Endothelial cell of umbilical vein (primary cell): ENCODE measurements at places on chromosomes 3 and 15. TPM values are rescaled to one million over a fixed set of nuclear protein-coding genes. Genes with fewer than 3 reads are reported as not detected.

DNA sequence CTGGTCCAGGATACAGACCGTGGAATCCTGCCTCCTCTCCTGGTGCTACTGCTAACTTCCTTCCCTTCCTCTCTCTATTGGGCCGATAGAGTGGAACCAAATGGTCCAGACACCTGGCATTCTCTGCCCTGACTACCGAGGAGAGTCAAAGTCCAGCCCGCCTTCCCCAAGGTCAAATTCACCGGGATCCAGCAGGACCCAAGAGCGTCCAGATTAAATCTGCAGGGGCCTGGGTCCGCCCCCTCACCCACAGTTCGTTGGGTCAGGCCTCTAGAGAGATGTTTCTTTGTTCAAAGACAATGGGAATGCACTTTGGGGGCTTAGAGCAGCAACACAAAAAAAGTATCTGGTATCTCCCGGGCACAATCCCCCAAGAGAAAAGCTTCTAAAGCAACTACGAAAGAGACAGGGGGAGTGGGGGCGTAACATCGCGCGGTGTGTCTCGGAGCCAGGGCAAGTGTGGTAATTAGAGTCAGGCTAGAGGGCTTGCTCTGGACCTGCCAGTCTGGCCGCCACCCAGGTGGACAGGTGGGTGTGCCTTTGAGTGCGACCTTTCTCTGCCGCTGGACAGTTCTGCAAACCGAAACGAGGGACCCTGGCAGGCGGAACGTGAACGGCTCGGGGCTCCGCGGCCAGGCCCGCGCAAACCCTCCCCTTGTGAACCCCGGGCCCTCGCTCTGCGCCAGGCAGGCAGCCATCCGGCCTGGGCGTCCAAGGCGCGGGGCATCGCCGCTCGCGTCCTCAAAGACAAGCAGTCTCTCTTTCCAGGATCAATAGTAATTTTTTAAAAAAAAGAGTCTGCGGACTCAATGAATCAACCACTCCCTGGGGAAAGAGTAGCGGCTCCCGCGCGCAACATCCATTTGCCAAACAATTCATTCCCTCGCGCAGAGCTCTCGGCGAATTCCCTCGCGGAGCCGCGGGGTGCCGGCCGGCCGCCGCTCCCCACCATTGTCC lies 806 bp downstream of the KLHL25 start:
- peak; percentile 46 for DNase-seq

DNA sequence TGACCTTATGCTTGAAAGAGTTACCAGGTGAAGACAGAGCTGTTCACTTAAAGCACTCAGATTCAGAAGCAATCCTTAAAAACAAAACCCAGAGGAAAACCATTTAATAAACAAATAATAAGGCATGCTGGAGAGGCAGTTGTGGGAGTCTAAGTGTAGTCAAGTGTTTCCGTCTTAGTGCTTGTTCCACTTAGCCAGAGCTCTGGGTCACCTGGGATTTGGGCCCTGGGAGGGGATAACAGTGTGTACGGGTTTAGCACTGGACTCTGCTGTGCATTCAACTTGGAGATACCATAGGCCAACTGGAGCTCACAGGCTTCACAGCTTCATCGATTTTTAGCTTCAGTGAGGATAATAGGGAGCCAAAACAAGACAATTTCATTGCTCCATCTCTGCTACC lies 444.6 kb downstream of the CNTN4 start:
- no peak for DNase-seq

GRCh38 chr3:154421083-154421482 lies 8.9 kb downstream of the GPR149 start:
- DNase-seq: peak; percentile 4

DNA sequence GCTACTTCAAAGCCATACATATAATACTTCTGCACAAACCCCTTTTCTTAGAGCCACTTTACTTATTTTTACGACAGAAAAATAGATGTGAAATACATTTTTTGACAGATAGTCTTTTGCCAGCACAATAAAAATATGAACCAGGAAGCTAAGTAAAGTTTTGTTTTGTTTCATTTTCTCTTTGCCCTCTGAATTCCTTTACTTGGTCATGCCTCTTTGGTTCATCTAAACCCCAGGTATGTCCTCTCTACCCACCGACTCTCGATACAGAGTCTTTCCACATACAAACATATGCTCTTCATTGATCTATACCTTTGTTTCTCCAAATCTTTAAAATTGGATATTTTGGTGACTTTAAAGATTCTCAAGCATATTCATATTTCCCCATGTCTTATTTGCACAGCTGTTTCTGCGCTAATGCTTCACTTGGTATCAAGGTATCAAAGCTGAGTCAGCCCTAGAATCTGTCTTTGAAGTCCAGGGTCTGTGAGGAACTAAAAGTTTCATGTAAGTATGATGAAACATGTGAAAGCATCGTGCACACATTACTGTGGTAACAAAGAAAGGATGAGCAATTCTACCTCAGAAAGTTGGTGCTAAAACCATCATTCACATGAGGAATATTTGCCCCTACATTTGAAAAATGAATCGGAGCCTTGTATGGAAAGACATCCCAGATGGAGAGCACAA lies 845.4 kb downstream of the NAALADL2 start:
- no peak for DNase-seq

- no peak for DNase-seq
These were observed 328.7 kb downstream of the ZBBX start for GRCh38 chr3:167051421-167051820.

GRCh38 chr3:72187131-72187530 lies 402.2 kb upstream of the PROK2 start:
- no peak for DNase-seq

The KCNMB2 gene
- not detected in 2 replicates for total RNA-seq

GRCh38 chr15:101057841-101058407 lies 138.8 kb downstream of the LRRK1 start:
- no peak for DNase-seq

- no peak for DNase-seq
These were observed 204.7 kb upstream of the GAP43 start for GRCh38 chr3:115418583-115418982.

The CHDH gene
- total RNA-seq: 0.04 and 0.46 TPM in 2 replicates

DNA sequence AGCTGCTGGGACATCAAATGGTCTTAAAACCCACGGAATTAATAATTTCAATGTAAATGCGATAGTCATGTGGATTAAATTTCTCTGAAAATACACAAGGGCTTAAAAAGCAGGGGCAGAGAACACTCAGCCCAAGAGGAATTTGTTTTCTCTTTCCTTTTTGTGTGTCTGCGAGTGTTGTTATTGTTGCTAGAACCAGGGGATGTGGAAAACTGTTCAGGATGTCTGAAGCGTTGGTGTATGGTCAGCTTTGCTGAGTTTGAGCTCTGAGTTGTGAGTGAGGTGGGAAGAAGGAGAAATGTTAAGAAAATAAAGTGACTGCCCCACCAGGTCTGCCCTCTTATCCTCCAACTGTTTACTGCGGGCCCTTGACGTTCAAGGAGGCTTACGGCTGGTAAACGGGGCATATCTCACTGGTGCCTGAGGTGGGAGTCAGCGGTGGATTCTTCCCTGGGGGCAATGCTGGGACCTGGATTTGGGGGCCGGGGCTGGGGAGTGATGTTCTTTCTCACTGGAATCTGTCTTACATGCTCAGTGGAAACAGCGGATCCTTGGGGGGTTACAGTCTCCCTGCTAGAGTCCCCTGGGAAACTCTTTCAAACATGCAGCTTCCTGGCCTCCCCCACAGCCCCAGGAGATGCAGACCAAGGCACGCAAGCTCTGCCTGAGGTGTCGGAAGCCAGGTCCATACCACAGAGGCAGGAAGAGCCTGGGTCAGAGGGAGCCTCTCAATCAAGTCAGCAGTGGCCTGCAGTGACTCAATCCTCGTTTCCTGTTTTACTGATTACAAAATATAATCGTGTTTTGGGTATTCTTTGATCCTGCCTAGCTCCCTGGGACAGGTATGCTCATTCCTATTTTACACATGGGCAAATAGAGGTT lies 41.8 kb downstream of the ITGA11 start:
- DNase-seq: peak; percentile 80

The AGBL1 gene
- not detected in 2 replicates for total RNA-seq

The ITIH1 gene
- total RNA-seq: not detected in 2 replicates

- DNase-seq: peak; percentile 14
These were observed 5.9 kb downstream of the ZSCAN2 start for GRCh38 chr15:84606653-84607120.

DNA sequence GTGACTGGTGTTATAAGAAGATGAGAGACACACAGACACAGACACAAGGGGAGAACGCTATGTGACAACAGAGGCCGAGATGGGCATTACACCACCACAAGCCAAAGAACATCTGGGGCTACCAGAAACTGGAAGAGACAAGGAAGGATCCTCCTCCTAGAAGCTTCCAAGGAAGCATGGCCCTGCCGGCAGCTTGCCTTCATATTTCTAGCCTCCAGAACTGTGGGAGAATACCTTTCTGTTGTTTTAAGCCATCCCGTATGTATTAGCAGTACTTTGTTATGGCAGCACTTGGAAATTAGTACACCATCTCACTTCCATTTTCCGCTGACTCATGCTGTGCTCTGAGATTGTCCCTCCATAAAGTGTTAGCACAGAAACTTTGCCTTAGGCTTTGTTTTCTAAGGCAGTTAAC lies 38.7 kb upstream of the CA12 start:
- DNase-seq: peak; percentile 57

GRCh38 chr15:40785814-40786213 lies 16.0 kb downstream of the C15orf62 start:
- no peak for DNase-seq

The STAB1 gene
- 340 and 369 TPM in 2 replicates for total RNA-seq

DNA sequence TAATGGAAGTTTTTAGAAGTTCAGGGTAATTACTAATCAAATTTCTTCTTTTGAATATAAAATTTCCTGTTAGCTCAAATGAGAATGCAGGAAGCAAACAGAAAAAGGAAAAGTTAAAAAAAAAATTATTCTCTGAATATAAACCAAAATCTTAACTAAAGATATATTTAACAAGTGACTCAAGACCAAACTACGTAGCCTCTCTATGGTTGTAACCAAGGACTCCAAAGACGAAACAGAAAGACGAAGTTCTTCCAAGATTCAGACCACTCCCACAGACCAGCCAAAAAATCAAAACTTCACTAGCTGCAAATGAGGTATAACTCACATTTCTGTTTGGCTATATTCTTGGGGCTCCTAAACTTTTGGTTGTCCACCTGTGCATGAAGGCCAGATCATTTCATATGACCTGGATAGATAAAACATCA lies 846.5 kb upstream of the ALCAM start:
- no peak for DNase-seq

The WNT5A gene
- total RNA-seq: 0.25 and 0.33 TPM in 2 replicates
